Activated CD8-positive, alpha-beta T cell treated with anti-CD3 and anti-CD28 coated beads, Interleukin-2, amount 10 ng/mL, durations not matched to agents 7 days and 5 days (primary cell): ENCODE measurements at places on chromosomes 12 and 14. TPM values are rescaled to one million over a fixed set of nuclear protein-coding genes. Genes with fewer than 3 reads are reported as not detected.

- DNase-seq, result no peak
- no peaks in the 10 kb centered on the region for H3K4me1 ChIP-seq
- H3K27me3 ChIP-seq, result no peaks in the 10 kb centered on the region
Measured at GRCh38 chr14:75944607-75945241, 37.1 kb downstream of the TGFB3 start.

- H3K4me3 ChIP-seq, result no peak overlapping the region
- no peaks in the 10 kb centered on the region for H3K27me3 ChIP-seq
- peaks cover 66% of the 10 kb centered on the region for H3K36me3 ChIP-seq
- peak overlapping the region; percentile 41 for H3K27ac ChIP-seq
Measured at GRCh38 chr12:96250119-96250685, 56.0 kb downstream of the ELK3 start.

- no peak overlapping the region for H3K4me3 ChIP-seq
- DNase-seq, result peak; percentile 50
- H3K36me3 ChIP-seq, result peaks cover 2% of the 10 kb centered on the region
Measured at GRCh38 chr12:9363145-9363544, 154.9 kb upstream of the PZP start.

GRCh38 chr12:127957001-127957660, 309.8 kb upstream of the TMEM132C start:
- H3K27ac ChIP-seq, result no peak overlapping the region
- no peak overlapping the region for H3K4me3 ChIP-seq
- DNase-seq, result no peak
- H3K4me1 ChIP-seq, result no peaks in the 10 kb centered on the region

DNA sequence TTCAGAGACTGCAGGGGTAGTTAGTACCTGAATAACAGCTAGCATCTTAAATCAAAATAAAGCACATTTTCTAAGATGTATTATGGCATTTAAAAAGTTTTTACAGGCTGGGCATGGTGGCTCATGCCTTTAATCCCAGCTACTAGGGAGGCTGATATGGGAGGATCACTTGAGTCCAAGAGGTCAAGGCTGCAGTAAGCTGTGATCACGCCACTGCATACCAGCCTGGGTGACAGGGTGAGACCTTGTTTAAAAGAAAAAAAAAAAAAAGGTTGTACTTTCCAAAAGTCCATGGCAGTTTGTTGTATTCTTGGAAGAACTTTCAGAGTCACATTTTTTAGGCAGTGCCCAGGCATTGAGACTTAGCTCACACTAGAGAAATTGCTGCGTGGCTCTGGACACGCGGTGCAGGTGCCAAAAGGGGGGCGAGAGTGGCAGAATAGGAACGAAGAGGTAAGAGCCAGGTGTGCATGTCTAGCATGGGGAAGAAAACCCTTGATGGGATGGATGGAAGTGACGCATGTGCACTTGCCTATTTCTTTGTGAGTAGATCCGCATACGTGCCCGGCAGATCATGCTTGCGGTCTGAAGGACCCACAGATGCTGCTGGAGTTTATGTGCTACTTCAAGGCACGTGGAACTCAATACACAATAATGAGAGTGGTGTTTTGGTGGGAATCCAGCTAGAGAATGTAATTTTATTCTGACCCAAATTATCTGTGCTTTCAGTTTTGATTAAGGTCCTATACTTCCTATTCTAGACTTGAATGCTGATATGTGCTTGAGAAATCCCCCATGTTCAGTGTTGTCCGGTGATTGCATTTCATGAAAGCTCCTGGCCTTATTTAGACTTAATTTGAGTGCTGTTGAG, 11.9 kb downstream of the ANKRD13A start:
- peaks cover 69% of the 10 kb centered on the region for H3K4me1 ChIP-seq
- peaks cover 51% of the 10 kb centered on the region for H3K36me3 ChIP-seq
- no peak overlapping the region for H3K4me3 ChIP-seq
- DNase-seq, result no peak

DNA sequence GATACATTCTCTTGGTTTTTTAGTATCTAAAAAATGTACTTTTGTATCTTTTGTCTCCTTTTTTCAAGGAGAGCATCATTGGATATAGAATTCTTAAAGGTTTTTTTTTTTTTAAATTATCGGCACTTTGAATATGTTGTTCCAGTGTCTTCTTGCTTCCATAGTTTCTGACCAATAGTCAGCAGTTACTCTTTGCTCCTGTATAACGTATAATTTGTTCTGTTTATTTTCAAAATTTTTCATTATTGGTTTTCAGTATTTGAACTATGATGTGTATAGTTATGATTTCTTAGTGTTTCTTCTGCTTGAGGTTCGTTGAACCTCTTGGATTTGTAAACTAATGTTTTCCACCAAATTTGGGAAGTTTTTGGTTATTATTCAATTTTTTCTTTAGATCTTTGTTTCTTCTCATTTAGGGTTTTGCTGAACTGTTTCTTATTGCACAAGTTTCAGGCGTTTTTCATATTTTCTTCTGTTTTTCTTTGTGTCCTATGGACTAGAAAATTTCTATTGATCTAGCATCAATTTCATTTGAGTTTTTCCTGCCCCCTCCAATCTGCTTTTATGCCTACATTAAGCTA, 93.9 kb downstream of the PLBD1 start:
- no peaks in the 10 kb centered on the region for H3K27me3 ChIP-seq
- H3K36me3 ChIP-seq, result peaks cover 80% of the 10 kb centered on the region
- H3K4me1 ChIP-seq, result no peaks in the 10 kb centered on the region

- no peaks in the 10 kb centered on the region for H3K36me3 ChIP-seq
- H3K27ac ChIP-seq, result no peak overlapping the region
- no peaks in the 10 kb centered on the region for H3K27me3 ChIP-seq
Measured at GRCh38 chr12:100554608-100555077, 18.8 kb upstream of the GAS2L3 start.

GRCh38 chr14:58816416-58817115, 178.8 kb downstream of the DACT1 start:
- no peak overlapping the region for H3K4me3 ChIP-seq
- H3K27ac ChIP-seq, result no peak overlapping the region
- no peaks in the 10 kb centered on the region for H3K27me3 ChIP-seq
- no peaks in the 10 kb centered on the region for H3K4me1 ChIP-seq

DNA sequence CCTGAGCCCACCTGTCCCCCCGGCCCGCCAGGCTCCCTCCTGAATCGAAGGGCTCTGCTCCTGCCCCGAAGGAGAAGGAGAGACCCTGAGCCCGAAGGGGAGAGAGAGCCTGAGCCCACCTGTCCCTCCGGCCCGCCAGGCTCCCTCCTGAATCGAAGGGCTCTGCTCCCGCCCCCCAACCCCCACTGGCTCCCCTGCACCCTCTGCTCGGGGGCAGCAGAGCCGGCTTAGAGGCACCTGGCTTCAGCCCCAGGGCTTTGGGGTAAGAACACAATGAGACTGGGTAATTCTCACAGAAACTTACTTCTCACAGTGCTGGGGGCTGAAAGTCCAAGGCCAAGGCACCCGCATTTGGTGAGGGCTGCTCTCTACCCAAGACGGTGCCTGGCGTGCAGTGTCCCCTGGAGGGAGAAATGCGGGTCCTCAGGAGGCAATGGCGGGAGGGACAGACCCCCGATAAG, 53.1 kb upstream of the FBRSL1 start:
- H3K27ac ChIP-seq, result peak overlapping the region; percentile 30
- DNase-seq, result no peak
- H3K27me3 ChIP-seq, result no peaks in the 10 kb centered on the region
- H3K4me3 ChIP-seq, result peak overlapping the region; percentile 3

DNA sequence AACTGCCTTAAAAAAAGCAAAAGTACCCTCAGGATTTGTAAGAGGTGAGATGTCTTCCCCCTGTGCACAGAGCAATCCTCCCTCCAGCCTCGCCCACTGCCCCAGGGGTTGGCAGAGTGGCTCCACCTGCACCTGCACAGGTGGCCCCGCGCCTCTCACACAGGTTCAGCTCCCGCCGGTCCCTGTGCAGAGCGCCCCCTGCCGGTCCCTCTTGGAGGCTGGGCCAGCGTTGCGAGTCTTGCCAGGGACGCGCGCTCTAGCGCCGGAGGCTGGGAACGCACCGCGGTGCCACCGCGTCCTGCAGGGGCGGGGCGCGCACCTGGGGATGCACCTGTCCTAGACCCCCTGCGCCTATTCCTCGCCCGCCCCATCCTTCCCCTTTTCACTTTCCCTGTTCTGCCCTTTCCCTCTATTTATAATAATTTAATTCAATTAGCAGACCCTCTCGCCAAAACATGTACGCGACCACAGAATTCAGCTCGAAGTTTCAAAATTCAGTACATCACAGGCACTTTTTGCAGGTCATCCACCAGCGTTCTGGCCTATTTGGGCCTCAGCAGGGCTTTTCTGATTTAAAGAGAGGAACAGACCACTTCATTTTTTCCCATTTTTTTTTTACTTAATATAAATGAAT, 618.6 kb downstream of the AACS start:
- no peaks in the 10 kb centered on the region for H3K36me3 ChIP-seq
- no peaks in the 10 kb centered on the region for H3K27me3 ChIP-seq
- H3K4me3 ChIP-seq, result no peak overlapping the region
- no peak overlapping the region for H3K27ac ChIP-seq
- DNase-seq, result peak; percentile 54
- no peaks in the 10 kb centered on the region for H3K4me1 ChIP-seq

DNA sequence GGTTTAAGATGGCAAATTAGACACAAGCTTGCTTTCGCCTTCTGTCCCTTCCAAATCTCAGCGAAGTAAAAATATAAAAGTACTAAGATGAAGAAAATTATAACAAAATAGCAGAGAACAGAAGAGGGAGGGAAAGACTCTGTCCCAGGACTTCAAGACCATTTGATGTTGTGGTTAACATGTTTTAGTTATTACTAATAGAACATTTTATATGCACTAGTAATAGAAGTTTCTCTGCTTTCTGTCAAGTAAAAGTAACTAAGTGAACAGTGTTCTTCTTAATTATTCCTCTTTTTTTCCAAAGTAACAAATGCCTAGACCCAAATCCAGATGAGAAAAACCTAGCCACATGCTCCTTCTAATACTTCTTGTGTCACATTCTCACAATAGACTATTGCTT, 85.1 kb upstream of the DAAM1 start:
- no peaks in the 10 kb centered on the region for H3K36me3 ChIP-seq
- no peaks in the 10 kb centered on the region for H3K4me1 ChIP-seq
- peaks cover 20% of the 10 kb centered on the region for H3K27me3 ChIP-seq
- no peak overlapping the region for H3K4me3 ChIP-seq

DNA sequence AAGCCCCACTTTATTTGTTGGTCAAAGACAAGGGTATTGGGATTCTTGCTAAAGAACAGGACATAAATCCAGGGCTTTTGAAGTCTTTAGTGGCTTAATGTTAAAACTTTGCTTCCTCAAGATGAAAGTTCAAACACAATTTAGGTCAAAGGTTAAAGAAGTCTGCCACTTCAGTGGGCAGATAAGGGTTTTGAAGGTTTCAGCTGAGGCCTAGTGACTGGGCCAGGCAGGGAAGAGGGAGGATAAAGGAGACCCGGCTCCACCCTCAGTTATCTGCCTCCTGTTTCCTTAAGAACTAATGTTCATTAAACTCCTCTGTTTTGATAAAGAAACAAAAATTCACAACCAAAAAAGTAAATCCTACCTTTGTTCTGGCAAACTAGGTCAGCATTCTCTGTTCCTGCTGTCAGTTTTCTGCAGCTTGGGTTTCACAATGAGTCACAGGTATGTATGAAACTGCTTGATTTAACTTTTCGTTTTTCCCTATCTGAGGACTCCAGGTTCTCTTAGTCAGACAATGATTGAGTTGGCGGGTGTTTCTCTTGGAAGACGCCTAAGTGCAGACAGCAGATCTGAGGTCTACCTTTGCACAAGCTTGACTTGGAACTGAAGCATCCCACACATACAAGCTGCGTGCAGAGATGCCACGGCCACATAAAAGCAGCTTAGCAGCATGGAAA, 208.3 kb downstream of the EXOC5 start:
- peaks cover 12% of the 10 kb centered on the region for H3K4me1 ChIP-seq
- peaks cover 9% of the 10 kb centered on the region for H3K27me3 ChIP-seq
- DNase-seq, result no peak
- H3K4me3 ChIP-seq, result no peak overlapping the region
- H3K27ac ChIP-seq, result no peak overlapping the region

GRCh38 chr14:104797115-104798044, 1.8 kb upstream of the AKT1 start:
- H3K27ac ChIP-seq, result no peak overlapping the region
- peaks cover 49% of the 10 kb centered on the region for H3K4me1 ChIP-seq
- peak overlapping the region; percentile 67 for H3K4me3 ChIP-seq
- no peak for DNase-seq

GRCh38 chr12:65557438-65558181, 266.7 kb upstream of the HMGA2 start:
- H3K27me3 ChIP-seq, result no peaks in the 10 kb centered on the region
- no peaks in the 10 kb centered on the region for H3K36me3 ChIP-seq
- DNase-seq, result no peak
- no peak overlapping the region for H3K27ac ChIP-seq
- H3K4me3 ChIP-seq, result no peak overlapping the region
- H3K4me1 ChIP-seq, result peaks cover 3% of the 10 kb centered on the region

GRCh38 chr12:94258593-94258992, 110.2 kb downstream of the PLXNC1 start:
- peaks cover 59% of the 10 kb centered on the region for H3K36me3 ChIP-seq
- no peak overlapping the region for H3K4me3 ChIP-seq
- H3K27ac ChIP-seq, result no peak overlapping the region
- no peak for DNase-seq

- H3K27me3 ChIP-seq, result no peaks in the 10 kb centered on the region
- H3K4me3 ChIP-seq, result no peak overlapping the region
- H3K4me1 ChIP-seq, result peaks cover 2% of the 10 kb centered on the region
- H3K27ac ChIP-seq, result no peak overlapping the region
Measured at GRCh38 chr12:44184499-44185206, 348.8 kb downstream of the TMEM117 start.

- H3K27ac ChIP-seq, result no peak overlapping the region
- no peaks in the 10 kb centered on the region for H3K27me3 ChIP-seq
- no peaks in the 10 kb centered on the region for H3K4me1 ChIP-seq
- H3K36me3 ChIP-seq, result no peaks in the 10 kb centered on the region
- H3K4me3 ChIP-seq, result no peak overlapping the region
Measured at GRCh38 chr14:44612002-44612401, 104.9 kb upstream of the FSCB start.

DNA sequence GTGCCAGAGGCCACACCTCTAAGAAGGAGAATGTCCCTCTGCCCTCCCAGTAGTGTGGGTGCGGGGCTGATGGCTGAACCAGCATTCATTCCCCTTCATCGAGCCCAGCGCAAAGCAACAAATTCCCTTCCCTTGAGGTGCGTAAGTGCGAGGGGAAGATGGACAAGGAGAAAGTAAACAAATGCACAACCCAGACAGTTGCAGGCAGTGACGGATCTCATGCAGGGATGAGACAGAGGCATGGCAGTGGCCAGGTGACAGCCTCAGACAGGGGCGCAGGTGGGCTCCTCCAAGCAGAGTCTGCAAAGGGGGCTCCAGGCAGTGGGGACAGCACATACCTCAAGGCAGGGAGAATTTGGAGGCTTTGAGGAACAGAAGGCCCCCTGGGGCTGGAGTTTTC, 2.3 kb upstream of the MYL2 start:
- DNase-seq, result no peak
- H3K4me1 ChIP-seq, result no peaks in the 10 kb centered on the region
- no peaks in the 10 kb centered on the region for H3K36me3 ChIP-seq
- peaks cover 10% of the 10 kb centered on the region for H3K27me3 ChIP-seq
- H3K27ac ChIP-seq, result no peak overlapping the region
- H3K4me3 ChIP-seq, result no peak overlapping the region

The CHGA gene
- not detected for total RNA-seq

The IL26 gene
- 0.23 TPM for total RNA-seq

The ADAMTS20 gene
- not detected for total RNA-seq

The AMN gene
- total RNA-seq, result 0.91 TPM

The CORO1C gene
- 69.2 TPM for total RNA-seq

The COX8C gene
- total RNA-seq, result not detected

The APPL2 gene
- total RNA-seq, result 19.0 TPM

The TMEM260 gene
- total RNA-seq, result 15.8 TPM

The PRIMA1 gene
- not detected for total RNA-seq

The NEUROD4 gene
- total RNA-seq, result not detected

The DNAJC22 gene
- not detected for total RNA-seq

The UNC79 gene
- total RNA-seq, result not detected

The OVCH1 gene
- not detected for total RNA-seq
